Fibroblast of skin of right quadriceps (primary cell): ENCODE measurements at places on chromosomes 7 and 10.
A peak's percentile ranks its signal among the peaks of the same experiment; 100 is the strongest.

GRCh38 chr10:266974-267425, 131.7 kb downstream of the ZMYND11 start:
- no peak for DNase-seq

- DNase-seq: no peak
These were observed 38.5 kb downstream of the BNIP3 start for GRCh38 chr10:131943021-131943814.

GRCh38 chr10:116721547-116722392, 20.6 kb downstream of the HSPA12A start:
- peak; percentile 20 for DNase-seq

GRCh38 chr10:47452495-47453140, 31.3 kb downstream of the ANXA8 start:
- no peak for DNase-seq

DNA sequence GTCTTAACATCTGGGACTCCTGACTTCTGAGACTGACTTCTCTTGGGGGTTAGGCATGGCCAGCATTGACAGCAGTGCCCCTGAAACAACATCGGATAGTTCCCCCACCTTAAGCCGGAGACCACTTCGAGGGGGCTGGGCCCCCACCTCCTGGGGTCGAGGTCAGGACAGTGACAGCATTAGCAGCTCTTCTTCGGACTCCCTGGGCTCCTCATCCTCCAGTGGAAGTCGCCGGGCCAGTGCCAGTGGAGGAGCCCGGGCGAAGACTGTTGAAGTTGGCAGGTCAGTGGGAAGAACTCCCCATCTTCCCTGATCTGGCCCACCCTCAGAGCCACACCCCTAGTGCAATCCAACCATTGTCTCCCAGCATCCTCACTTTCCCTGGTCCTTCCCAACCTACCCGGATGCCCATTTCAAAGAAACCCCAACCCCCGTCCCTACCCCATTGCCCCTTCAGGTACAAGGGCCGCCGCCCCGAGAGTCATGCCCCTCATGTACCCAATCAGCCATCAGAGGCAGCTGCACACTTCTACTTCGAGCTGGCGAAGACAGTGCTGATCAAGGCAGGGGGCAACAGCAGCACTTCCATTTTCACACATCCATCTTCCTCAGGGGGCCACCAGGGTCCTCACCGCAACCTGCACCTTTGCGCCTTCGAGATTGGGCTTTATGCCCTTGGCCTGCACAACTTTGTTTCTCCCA, 12.1 kb downstream of the ZSWIM8 start:
- DNase-seq: no peak

- DNase-seq: no peak
These were observed 17.1 kb downstream of the VWA2 start for GRCh38 chr10:114256008-114256765.

DNA sequence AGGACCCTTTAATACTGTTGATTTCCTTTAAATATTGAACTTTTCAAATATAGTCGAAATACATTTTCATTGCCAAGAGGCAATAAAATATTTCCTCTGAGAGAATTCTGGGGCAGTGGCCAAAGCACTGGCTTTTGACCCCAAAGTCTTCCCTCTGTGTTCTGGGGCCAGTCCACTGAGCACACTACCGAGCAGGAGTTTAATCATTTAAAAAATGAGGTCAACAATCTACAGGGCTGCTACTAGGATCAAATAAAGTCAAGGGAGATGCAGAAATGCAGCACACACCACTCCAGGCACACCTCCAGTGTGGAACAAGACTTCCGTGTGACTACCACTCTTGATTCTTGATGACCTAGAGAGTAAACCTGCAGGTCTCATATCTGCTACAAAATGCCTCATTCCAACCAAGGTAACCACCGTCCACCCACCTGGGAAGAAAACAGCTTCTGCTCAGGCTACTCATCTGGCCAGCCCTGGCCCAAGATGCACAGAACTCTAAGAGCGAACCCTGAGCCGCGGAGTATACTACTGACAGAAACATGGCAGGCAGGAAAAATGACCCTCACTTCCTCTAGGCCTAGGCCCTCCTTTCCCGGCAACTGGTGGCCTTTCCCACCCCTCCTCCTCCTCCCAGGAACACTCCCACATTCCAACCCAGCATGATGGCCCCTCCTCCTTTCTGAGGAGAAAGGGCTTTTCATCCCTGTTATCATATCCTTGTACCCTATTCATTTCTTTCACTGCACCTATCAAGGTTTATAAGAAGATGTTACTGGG, 97.7 kb downstream of the ALOX5 start:
- no peak for DNase-seq

DNA sequence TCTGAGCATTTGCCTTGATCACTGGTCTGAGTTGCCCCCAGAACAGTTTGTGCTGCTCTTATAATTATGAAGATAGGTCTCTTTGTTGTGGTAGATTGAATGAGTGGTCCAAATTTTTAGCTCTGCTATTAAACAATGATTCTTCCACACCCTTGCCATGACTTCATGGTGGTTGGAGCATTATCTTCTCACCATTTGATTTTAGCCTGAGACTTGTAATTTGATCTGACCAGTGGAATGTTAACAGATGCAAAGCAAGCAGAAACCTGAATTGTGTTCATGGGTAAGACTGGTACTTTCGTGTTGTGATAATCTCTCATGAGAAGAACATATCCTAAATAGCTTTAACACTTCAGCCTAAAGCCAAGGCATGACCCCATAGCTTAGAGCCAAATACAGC, 139.1 kb downstream of the TFPI2 start:
- no peak for DNase-seq

DNA sequence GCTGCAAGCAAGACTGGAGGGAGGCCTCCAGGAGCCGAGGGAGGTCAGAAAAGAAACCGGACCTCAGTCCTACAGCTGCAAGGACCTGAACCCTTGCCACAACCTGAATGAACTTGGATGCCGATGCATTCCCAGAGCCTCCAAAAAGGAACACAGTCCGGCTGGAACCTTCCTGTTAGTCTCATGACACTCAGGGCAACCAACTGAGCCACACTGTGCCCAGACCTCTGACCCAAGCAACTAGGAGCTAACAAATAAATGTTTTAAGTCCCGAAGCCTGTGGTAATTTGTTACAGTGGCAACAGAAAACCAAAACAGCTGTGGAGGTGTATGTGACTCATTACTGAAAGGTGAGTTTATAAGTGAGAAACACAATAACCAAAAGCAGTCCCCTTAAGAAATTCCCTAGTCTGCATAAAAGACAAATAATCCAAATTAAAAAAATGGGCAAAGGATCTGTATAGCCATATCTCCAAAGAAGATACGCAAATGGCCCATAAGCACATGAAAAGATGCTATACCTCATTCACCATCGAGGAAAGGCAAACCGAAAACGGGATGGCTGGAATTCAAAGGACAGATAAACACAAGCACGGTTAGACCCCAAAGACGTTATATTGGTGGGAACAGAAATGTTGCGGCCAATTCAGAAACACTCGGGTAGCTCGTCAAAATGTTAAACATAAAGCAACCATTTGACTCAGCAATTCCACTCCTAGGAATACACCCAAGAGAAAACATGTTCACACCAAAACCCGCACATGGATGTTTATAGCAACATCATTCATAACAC, 24.8 kb downstream of the GNA12 start:
- no peak for DNase-seq

DNA sequence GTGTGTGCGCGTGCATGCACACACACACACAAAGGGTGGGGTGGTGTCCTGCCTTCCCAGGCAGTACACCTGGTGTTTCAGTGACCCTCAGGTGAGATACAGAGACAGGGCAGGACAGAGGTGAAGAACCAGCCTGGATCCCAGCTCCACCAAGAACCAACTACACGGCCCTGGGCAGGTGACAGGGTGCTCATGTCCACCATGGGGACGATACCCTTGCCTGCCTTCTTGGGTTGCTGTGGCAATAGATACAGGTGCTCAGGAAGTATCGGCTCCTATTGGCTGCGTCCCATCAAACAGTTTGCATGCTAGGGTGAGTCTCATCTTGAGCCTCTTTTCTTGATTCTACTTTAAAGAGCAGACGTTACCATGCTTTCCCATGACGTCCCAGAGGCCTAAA, 33.7 kb upstream of the CXCL12 start:
- DNase-seq: no peak

DNA sequence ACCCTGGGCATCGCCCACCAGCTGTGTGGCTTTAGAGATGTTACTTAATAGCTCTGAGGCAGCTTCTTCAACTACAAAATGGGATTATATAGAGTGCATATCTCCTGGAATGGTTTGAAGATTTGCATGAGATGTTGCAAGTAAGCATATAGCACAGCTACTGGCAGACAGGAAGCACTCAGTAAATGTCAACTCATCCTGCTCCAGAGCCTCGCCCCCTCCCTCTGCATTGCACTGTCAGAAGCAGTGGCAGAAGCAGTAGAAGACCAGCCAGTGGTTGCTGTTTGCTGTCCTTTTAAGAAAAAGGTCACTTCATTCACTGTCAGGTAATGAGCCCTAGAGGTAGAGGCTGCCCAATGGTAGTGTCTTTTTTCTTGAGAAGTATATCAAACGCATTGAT, 180.0 kb upstream of the GHITM start:
- DNase-seq: no peak

DNA sequence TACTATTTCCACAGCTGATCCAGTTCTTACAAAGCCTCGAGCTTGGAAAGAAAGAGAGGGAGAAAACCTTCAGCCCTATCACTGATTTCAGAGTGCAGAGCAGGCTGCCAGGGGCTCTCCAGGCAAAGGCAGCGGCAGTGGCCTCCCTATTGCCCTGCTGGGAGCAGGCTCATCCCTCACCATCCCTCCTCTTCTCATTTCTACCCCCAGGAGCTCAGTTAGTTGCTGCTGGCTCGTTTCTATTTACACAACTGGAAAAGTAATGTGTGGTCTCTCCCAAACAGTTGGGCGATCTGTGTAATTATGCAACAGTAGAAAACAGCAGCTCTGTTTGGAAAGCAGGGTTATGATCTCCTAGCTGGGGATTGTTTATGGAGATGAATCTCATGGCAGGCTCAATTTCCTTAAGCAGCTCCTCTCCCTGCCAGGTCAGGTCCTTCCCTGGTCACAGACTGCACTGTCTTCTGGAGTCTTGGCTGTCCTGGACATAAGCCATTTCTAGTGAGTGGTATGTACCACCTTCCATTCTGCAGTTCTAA, 28.7 kb upstream of the TNS3 start:
- DNase-seq: peak; percentile 84

DNA sequence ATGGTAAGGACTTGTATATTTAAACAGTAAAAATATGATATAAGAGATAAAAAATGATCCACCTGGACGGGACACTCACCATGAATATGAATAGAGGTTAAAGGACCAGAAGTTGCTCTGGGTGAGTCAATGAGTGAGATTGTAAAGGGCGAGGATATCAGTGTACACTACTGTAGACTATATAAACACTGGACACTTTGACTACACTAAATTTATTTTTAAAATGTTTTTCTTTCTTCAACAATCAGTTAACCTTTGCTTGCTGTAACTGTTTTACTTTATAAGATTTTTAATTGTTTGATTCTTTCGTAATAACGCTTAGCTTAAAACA, 202.8 kb downstream of the VTI1A start:
- no peak for DNase-seq

- no peak for DNase-seq
These were observed 25.0 kb downstream of the CLEC2L start for GRCh38 chr7:139548302-139549028.

GRCh38 chr10:77925410-77925794, 1.2 kb downstream of the DLG5 start:
- DNase-seq: peak; percentile 39

DNA sequence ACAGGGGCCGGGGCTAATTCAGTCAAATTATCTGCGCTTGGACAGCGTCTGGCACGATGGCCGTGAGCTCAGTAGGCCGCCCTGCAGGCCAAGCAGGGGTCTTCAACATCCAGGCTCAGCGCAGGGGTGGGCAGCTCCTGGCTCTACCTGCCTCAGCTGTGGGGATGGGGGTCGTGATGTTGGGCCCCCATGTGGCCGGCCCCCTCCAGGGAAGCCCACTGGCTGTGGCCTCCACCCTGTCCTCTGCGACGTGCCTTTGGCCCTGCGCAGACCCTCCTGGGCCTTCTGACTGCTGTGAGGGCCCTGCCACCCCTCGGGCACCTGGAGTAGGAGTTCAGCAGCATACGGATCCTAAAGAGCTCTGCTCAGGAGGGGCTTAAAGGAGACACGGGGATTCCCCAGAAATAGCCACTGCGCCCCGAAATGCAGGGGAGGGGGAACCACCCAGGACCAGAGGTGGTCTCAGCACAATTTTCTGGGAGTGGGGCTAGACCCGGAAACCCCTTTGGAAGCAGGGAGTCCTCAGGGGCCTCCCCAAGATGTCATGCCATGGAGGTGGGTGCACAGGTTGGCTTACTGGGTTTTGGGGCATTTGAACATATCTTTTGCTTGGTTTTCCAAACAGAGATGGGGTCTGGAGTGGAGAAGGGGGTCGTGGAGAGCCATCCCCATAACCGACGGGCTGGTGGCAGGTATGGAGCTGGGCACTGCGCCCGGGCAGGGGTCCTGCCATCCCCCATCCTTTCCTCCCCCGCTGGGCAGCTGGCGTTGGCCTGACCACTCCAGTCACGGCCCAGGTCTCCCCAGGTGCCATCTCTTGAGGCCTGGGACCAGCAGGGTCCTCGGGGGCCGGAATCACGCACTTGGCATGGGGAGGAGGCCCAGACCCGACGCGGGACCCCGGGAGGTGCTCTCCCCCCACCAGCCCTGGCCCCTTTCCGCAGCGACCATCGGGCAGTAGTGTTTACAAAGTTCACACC, 4.0 kb upstream of the ADAP1 start:
- no peak for DNase-seq

- peak; percentile 8 for DNase-seq
These were observed 4.7 kb downstream of the TMEM236 start for GRCh38 chr10:17756557-17757217.

DNA sequence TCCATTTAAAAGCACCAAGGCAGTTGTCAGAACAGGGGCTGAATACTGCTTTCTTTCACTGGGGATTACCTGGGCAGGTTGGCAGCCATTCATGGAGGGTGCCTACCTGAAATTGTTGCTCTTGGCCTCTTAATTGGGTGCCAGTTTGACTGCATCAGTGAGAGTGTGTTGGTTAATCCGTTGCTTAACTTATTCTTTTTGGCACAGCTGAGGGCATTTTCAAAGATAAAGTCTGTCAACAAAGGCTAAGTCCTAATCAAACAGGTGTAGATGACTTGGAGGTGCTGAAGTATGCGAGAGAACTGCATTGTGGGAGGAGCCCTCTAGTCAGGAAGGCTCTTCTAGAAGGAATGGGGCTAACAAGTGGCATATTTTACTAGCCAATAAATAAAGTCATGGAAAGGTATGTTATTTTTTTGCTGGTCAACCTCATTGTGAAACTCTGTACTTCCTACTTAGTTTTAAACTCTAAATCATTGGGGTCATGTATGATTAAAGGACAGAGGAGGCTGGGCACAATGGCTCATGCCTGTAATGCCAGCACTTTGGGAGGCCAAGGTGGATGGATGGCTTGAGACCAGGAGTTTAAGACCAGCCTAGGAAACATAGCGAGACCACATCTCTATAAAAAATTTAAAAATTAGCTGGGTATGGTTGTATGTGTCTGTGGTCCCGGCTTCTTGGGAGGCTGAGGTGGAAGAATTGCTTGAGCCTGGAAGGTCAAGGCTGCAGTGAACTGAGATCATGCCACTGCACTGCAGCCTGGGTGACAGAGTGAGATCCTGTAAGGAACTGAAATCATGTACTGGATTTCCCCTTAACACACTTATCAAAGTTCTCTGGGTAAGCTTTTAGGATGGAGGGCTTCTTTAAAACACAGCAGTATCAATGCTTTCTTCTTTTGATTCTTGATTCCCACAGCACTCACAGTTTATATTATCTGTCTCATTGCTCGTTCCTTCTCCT, 134.1 kb downstream of the LRMDA start:
- no peak for DNase-seq

- DNase-seq: no peak
These were observed 144.0 kb downstream of the ZMYND11 start for GRCh38 chr10:279232-279631.

GRCh38 chr7:101985057-101985902, 167.9 kb downstream of the CUX1 start:
- peak; percentile 22 for DNase-seq
